GM23248 (cell line): ENCODE measurements at places on chromosomes 5 and 9. TPM values are rescaled to one million over a fixed set of nuclear protein-coding genes. Genes with fewer than 3 reads are reported as not detected.

GRCh38 chr9:99491408-99492158, 269.5 kb downstream of the SEC61B start:
- H3K36me3 ChIP-seq: no peaks in the 10 kb centered on the region
- DNase-seq: peak; percentile 47
- peaks cover 12% of the 10 kb centered on the region for H3K4me1 ChIP-seq
- H3K4me3 ChIP-seq: no peak overlapping the region
- H3K27me3 ChIP-seq: no peaks in the 10 kb centered on the region

- H3K27ac ChIP-seq: no peak overlapping the region
- no peaks in the 10 kb centered on the region for H3K27me3 ChIP-seq
- no peaks in the 10 kb centered on the region for H3K36me3 ChIP-seq
Measured at GRCh38 chr5:127409246-127409917, 108.1 kb upstream of the PRRC1 start.

- DNase-seq: no peak
- no peaks in the 10 kb centered on the region for H3K27me3 ChIP-seq
- H3K27ac ChIP-seq: no peak overlapping the region
- no peak overlapping the region for H3K4me3 ChIP-seq
- no peaks in the 10 kb centered on the region for H3K4me1 ChIP-seq
Measured at GRCh38 chr9:99595796-99596195, 225.9 kb upstream of the NR4A3 start.

GRCh38 chr9:84781931-84782866, 112.7 kb downstream of the NTRK2 start:
- no peak for DNase-seq
- H3K27me3 ChIP-seq: no peaks in the 10 kb centered on the region; the same call in 1 of the 2 replicates
- no peaks in the 10 kb centered on the region for H3K36me3 ChIP-seq
- no peak overlapping the region for H3K27ac ChIP-seq
- H3K4me3 ChIP-seq: no peak overlapping the region
- no peaks in the 10 kb centered on the region for H3K4me1 ChIP-seq

- H3K27me3 ChIP-seq: no peaks in the 10 kb centered on the region
- H3K27ac ChIP-seq: no peak overlapping the region
- H3K4me3 ChIP-seq: no peak overlapping the region
- H3K4me1 ChIP-seq: no peaks in the 10 kb centered on the region; the same call in 1 of the 2 replicates
- H3K36me3 ChIP-seq: no peaks in the 10 kb centered on the region
- no peak for DNase-seq
Measured at GRCh38 chr9:36292641-36293040, 34.4 kb upstream of the GNE start.

Gene IGIP
- 13.0 and 16.3 TPM in 2 replicates for total RNA-seq
